ENCODE measurements at places on chromosomes 5 and 9. TPM values are rescaled to one million over a fixed set of nuclear protein-coding genes. Genes with fewer than 3 reads are reported as not detected.
A peak's percentile ranks its signal among the peaks of the same experiment; 100 is the strongest.

CARD6 gene
- 13.5 TPM for total RNA-seq

PHAX gene
- 27.4 TPM for total RNA-seq

FCN1 gene
- 14.3 TPM for total RNA-seq

SLC2A6 gene
- total RNA-seq: 8.8 TPM

SAXO1 gene
- 1.8 TPM for total RNA-seq

CDC20B gene
- total RNA-seq: not detected

PCDHGA7 gene
- 11.9 TPM for total RNA-seq

DNA sequence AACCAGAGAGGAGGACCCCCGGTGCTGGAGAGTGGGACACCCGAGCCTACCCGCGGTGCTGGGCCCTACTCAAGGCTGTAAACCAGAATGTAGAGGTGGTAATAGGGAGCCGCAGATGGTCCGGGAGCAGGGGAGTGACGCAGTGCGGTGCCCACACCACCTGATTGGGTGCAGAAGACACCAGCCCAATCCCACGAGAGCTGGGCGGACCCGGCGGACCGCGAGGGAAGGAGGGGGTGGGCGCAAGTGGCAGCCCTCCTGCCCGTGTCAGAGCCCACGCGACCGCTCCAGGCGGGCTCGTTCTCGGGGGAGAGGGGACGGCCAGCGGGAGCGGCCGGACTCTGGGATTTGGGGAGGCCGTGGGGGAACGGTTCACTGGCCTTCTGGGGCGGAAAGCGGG lies 71.2 kb downstream of the C9orf50 start:
- no peaks in the 10 kb centered on the region for H3K36me3 ChIP-seq
- peaks cover 31% of the 10 kb centered on the region for H3K4me1 ChIP-seq
- no peaks in the 10 kb centered on the region for H3K27me3 ChIP-seq
- no peak for DNase-seq
- peak overlapping the region; percentile 89 for H3K27ac ChIP-seq

GRCh38 chr5:44983006-44983405 lies 174.3 kb downstream of the MRPS30 start:
- no peak overlapping the region for H3K4me3 ChIP-seq
- H3K27me3 ChIP-seq: no peaks in the 10 kb centered on the region
- DNase-seq: no peak
- no peaks in the 10 kb centered on the region for H3K4me1 ChIP-seq

GRCh38 chr9:5493679-5494511 lies 16.4 kb upstream of the PDCD1LG2 start:
- no peak for DNase-seq
- H3K4me1 ChIP-seq: peaks cover 6% of the 10 kb centered on the region
- H3K27me3 ChIP-seq: no peaks in the 10 kb centered on the region

DNA sequence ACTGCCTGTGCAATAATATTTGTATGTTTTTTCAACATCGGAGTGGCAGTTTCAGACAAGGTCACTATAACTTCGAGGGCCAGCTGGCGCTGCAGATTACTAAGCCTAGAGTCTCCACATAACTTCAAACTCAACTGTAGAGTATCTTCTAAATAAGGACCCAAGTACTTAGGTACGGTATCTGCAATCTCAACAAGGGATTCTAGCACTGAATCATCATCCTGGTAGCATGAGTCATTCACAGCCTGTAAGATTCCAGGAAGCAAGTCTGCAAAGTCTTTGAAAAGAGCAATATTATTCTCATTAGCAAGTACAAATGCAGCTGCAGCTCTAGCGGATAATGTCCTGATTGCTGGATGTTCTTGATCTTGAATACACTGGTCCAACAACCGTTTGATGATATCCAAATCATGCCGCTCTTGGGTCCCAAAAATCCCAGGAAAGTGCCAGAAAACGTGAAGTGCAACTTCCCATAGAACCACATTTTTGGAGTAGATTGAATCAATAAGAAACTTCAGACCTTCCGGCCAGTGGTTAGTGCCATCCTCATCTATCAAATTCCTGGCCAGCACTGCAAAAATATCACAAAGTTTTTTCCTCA lies 654 bp downstream of the RANBP6 start:
- H3K4me1 ChIP-seq: peaks cover 16% of the 10 kb centered on the region
- peak overlapping the region; percentile 71 for H3K27ac ChIP-seq
- peak overlapping the region; percentile 89 for H3K4me3 ChIP-seq
- H3K27me3 ChIP-seq: no peaks in the 10 kb centered on the region

DNA sequence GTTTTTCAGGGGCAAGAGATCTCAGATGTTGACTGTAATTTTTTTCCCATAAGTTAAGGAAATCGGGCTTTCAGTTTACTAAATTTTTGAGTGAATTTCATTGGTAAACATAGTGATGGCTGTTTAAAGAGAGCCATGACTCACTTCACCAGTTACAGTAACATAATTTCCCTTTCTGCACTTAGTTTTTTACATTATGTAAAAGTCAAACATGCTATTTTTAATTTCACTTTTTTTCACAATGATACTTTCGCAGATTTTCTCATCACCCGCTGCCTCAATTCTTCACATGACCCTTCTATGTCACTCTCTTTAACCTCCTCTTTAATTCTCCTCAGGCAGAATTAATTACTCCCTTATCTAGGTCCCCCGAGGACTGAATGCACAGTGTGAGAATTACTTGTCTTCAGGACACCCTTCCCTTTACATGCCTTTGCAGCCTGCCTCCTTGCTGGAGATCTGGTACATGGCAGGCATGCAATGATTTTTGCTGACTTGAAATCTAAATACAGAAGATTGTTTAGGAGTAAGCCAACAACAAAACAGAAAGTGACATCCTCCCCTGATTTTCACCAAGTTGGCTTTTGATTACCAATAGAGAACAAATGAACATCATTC lies 217.5 kb upstream of the S1PR3 start:
- H3K36me3 ChIP-seq: no peaks in the 10 kb centered on the region
- no peak overlapping the region for H3K27ac ChIP-seq
- H3K27me3 ChIP-seq: no peaks in the 10 kb centered on the region
- DNase-seq: no peak
- no peak overlapping the region for H3K4me3 ChIP-seq

- H3K27ac ChIP-seq: no peak overlapping the region
- no peaks in the 10 kb centered on the region for H3K36me3 ChIP-seq
- no peak overlapping the region for H3K4me3 ChIP-seq
- H3K4me1 ChIP-seq: no peaks in the 10 kb centered on the region
- no peak for DNase-seq
Measured at GRCh38 chr9:93297659-93298497, 113.9 kb downstream of the WNK2 start.

DNA sequence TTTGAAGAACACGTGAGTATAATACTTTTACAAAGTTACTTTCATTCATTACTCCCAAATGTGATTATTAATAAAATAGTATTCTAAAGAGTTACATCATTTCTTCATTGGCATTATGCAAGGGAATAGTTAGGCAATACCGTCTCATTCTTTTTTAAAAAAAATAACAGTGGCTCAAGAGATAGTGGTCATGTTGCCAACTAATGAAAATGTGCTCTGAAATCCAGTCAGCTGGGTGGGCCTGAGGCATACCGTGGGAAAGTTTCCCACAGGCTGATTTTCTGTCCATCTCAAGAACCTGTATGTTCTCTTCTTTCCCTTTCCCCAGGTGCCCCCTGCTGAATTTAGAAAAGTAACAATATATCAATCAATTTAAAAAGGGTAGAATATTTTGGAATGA lies 40.8 kb upstream of the ROPN1L start:
- H3K27ac ChIP-seq: peak overlapping the region; percentile 55
- no peak for DNase-seq
- peaks cover 10% of the 10 kb centered on the region for H3K4me1 ChIP-seq
- peaks cover 19% of the 10 kb centered on the region for H3K36me3 ChIP-seq
- H3K4me3 ChIP-seq: no peak overlapping the region

DNA sequence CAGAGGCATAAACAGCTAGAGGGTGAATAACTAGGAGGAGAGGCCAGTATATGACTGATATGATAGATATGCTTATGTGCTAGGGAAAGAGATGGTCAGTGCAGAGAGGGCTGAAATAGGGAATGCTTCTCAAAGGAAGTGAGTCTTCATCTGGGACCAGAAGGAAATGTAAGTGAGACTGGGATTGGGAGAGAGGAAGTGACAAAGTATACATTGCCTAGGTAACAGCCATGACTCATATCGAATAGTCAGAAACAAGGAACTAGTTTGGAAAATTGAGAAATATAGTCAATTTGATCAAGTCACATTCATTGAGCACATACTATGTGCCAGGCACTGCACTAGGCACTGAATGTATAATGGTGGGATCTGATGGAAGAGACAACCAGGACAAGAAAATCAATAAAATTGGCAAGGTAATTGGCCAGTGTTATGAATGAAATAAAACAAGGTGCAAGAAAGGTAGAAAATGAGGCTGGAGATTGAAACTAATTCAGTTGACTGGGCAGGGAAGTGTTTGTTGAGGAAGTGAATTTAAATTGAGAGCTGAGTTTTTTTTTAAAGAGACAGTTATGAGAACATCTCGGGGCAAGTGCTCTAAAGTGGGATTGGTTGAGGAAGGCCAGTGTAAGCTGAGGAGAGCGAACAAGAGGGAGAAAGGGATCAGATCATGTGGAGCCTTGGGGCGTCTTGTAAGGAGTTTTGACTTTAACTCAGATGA lies 4.3 kb downstream of the ERAP2 start:
- DNase-seq: no peak
- no peak overlapping the region for H3K4me3 ChIP-seq
- H3K4me1 ChIP-seq: peaks cover 16% of the 10 kb centered on the region
- H3K27me3 ChIP-seq: no peaks in the 10 kb centered on the region

DNA sequence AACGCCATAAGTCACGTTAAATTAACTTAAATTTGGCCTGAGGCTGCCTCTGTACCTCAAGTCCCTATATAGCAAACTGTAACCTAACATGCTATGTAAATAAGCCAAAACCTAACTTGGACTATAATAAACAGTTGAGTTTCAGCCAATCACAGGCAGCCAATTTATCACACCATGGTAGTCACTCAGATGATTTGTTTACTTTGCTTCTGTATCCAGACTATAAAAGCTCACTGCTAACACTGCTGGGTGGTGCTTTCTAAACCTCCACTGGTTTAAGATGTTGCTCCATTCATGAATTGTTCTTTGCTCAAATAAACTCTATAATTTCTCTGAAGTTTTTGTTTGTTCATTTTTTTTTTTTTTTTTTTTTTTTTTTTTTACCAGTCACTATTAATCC lies 62.8 kb downstream of the TRPM3 start:
- H3K4me3 ChIP-seq: no peak overlapping the region
- no peaks in the 10 kb centered on the region for H3K36me3 ChIP-seq
- H3K27me3 ChIP-seq: no peaks in the 10 kb centered on the region

GRCh38 chr5:124203303-124203702 lies 543.1 kb downstream of the ZNF608 start:
- H3K27ac ChIP-seq: no peak overlapping the region
- H3K4me3 ChIP-seq: no peak overlapping the region
- no peaks in the 10 kb centered on the region for H3K36me3 ChIP-seq
- H3K4me1 ChIP-seq: no peaks in the 10 kb centered on the region
- DNase-seq: no peak

GRCh38 chr5:55575815-55576583 lies 41.2 kb upstream of the PLPP1 start:
- H3K27me3 ChIP-seq: no peaks in the 10 kb centered on the region
- peaks cover 43% of the 10 kb centered on the region for H3K4me1 ChIP-seq
- no peak overlapping the region for H3K4me3 ChIP-seq
- H3K27ac ChIP-seq: no peak overlapping the region
- no peaks in the 10 kb centered on the region for H3K36me3 ChIP-seq

- peaks cover 5% of the 10 kb centered on the region for H3K4me1 ChIP-seq
- no peak for DNase-seq
- no peaks in the 10 kb centered on the region for H3K36me3 ChIP-seq
- no peak overlapping the region for H3K27ac ChIP-seq
- H3K27me3 ChIP-seq: no peaks in the 10 kb centered on the region
- H3K4me3 ChIP-seq: no peak overlapping the region
Measured at GRCh38 chr5:173772384-173773059, 115.6 kb upstream of the CPEB4 start.

GRCh38 chr5:120613729-120614128 lies 149.6 kb downstream of the PRR16 start:
- DNase-seq: no peak
- H3K4me3 ChIP-seq: no peak overlapping the region
- no peaks in the 10 kb centered on the region for H3K27me3 ChIP-seq
- peaks cover 15% of the 10 kb centered on the region for H3K4me1 ChIP-seq
- peak overlapping the region; percentile 9 for H3K27ac ChIP-seq

DNA sequence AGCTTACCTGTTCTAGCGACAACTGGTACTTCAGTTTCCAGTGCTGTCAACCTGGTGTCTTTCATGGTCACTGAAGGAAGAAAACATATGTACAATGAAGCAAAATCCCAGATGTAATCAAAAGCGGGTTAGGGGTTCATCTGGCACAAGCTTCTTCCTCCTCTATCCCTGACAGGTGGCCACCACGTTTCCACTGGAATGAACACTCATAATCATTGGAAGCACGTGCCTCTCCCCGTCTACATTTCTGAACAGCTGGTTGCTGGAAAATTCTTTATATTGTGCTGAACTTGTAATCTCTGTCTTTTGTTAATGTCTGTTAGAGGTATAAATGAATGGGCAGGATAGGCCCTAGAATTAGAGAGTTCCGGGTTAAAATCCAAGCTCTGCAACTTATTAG lies 9.4 kb downstream of the TSC1 start:
- no peaks in the 10 kb centered on the region for H3K4me1 ChIP-seq
- no peaks in the 10 kb centered on the region for H3K27me3 ChIP-seq
- H3K27ac ChIP-seq: no peak overlapping the region
- no peak for DNase-seq

DNA sequence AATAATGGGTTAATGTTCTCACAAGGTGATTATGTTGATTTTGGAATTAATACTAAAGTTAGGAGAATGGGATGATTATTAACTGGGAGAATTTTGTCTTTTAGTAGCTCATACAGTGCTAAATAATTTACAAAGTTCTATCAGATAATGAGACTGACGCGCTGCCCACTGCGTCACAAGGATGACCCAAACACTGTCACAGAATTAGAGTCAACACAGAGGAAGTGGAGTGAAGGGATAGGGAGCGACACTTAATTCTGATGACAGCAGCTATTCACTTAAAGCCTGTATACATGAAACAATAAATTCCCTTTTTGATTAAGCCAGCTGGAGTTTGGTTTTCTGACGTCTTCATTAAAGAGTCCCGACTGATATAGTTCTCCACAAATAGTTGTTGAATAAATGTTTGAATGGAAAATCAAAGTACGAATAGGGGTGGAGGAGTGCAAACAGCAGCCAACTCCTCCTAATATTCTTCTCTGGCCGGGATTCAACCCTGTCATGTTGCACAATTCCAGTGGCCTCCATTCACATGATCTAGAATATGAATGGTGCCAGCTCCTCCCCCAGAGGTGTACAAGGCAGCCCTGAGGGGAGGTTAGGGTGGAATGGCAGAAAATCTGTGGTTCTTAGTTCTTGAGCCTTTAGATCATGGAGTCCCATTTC lies 140.3 kb downstream of the PCSK1 start:
- DNase-seq: no peak
- no peaks in the 10 kb centered on the region for H3K27me3 ChIP-seq
- H3K36me3 ChIP-seq: no peaks in the 10 kb centered on the region
- H3K4me1 ChIP-seq: peaks cover 11% of the 10 kb centered on the region
- H3K27ac ChIP-seq: no peak overlapping the region

- no peaks in the 10 kb centered on the region for H3K4me1 ChIP-seq
- DNase-seq: no peak
- no peak overlapping the region for H3K4me3 ChIP-seq
- H3K36me3 ChIP-seq: no peaks in the 10 kb centered on the region
- H3K27ac ChIP-seq: no peak overlapping the region
- H3K27me3 ChIP-seq: no peaks in the 10 kb centered on the region
Measured at GRCh38 chr5:144133050-144133633, 37.3 kb downstream of the YIPF5 start.

- H3K27ac ChIP-seq: peak overlapping the region; percentile 56
- H3K27me3 ChIP-seq: no peaks in the 10 kb centered on the region
- H3K4me1 ChIP-seq: peaks cover 4% of the 10 kb centered on the region
- no peaks in the 10 kb centered on the region for H3K36me3 ChIP-seq
- peak overlapping the region; percentile 77 for H3K4me3 ChIP-seq
- DNase-seq: no peak
Measured at GRCh38 chr9:38423273-38423972, 831 bp downstream of the IGFBPL1 start.

- DNase-seq: no peak
- no peaks in the 10 kb centered on the region for H3K4me1 ChIP-seq
- no peaks in the 10 kb centered on the region for H3K36me3 ChIP-seq
Measured at GRCh38 chr5:181063514-181063913, 23.4 kb downstream of the BTNL9 start.

Measured in thoracic aorta (tissue), 2 donors.